ENCODE measurements at places on chromosomes 11 and 22. TPM values are rescaled to one million over a fixed set of nuclear protein-coding genes. Genes with fewer than 3 reads are reported as not detected.

DNA sequence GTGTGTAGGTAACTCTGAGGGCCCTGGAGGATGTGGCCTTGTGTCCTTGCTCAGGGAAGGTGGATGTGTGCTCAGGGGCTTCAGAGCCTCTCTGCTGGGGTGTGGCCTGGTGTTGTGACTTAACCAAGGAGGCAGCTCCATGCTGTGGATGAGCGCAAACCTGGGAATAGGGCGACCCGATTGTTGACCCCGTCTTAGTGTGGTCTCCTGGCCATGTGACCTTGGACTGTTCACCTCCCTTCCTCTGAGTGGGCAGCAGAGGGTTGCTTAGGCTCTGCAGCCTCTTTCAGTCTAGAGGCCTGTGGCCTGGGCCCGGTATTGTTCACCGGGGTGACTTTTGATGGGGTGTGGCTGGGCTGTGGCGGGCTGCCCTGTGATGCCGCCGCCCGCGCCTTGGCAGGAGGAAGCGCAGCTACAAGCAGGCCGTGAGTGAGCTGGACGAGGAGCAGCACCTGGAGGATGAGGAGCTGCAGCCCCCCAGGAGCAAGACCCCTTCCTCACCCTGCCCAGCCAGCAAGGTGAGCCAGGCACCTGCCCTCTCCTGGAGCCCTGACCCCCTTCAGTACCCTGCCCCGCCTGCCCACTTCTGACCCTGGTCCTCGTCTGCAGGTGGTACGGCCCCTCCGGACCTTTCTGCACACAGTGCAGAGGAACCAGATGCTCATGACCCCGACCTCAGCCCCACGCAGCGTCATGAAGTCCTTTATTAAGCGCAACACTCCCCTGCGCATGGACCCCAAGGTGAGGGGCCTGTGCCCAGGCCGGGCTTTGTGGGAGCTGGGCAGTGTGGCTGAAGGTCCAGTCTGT is 16.7 kb downstream of the INCENP start:
- peak; percentile 30 for DNase-seq

DNA sequence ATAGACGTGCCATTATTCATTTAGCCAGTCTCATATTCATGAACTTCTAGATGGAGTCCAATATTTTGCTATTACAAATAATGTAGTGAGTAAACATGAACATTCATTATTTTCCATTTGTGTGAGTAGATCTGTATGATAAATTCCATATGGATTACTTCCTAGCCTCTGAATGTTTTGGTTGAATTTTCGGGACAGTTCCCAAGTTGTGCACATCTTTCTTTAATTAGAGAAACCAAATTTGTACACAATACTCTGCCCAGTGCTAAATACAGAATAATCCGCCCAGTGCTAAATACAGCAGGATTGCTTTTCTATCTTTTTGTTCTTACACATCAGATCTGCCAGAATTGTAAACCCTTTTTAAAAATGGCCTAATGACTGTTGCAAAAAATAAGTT is 17.1 kb upstream of the APLP2 start:
- no peak for DNase-seq

KRTAP5-5 gene
- total RNA-seq = not detected

DNA sequence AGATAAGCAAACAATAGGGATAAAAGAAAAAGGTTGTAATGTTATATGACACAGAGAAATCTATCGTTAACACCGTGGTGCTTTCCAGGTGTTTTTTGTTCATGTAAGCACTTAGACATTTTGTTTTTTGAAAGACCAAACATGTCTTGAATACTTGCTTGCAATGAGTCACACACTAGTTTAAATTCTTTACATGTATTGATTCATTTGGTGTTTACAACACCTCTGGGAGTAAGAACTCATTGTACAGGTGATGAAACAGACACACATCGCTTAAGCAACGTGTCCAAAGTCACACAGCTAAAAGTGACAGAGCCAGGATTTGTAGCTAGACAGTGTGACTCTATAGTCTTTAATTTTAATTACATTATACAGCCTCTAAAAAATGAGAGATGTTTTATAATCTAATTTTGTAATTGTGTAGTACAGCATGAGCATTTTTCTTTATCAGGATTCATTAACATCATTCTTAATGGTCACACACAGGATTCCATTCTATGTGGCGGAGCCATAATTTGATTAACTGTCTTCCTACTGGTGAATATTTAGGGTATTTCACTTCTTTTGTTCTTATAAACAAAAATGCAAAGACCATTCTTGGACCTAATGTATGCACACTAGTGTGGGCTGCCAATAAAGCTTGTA is 148.8 kb downstream of the DBX1 start:
- DNase-seq = no peak

DNA sequence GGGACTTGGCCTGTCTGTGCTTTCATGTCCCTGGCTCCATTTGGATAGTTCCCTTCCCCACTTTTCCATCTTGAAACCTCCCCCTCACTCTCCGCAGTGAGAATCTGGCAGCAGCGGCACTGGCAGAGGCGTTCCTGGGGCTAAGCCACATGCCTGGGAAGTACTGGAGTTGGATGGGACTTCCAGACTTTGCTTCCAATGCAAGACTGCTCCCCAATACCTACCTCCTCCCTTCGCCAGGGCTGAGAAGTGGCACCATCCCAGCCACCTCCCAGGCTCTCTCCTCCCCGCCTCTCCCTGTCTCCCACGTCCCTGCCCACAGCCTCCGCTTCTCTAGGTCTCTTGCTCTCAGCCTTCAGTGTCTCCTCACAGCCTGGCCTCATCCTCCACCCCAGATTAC is 16.6 kb downstream of the TST start:
- no peak for DNase-seq

Measured in Right ventricle myocardium superior (tissue), 1 donor.